LHCN-M2 (cell line): ENCODE measurements at places on chromosomes 13 and 19. TPM values are rescaled to one million over a fixed set of nuclear protein-coding genes. Genes with fewer than 3 reads are reported as not detected.

Gene EPS8L1
- 2.0 and 2.2 TPM in 2 replicates for total RNA-seq

Gene SLC15A1
- not detected in 2 replicates for total RNA-seq

Gene THSD8
- total RNA-seq, result not detected in 2 replicates

Gene ZFR2
- total RNA-seq, result not detected in 2 replicates

Gene SIAH3
- total RNA-seq, result not detected in 2 replicates

Gene TEX101
- not detected in 2 replicates for total RNA-seq

Gene PGLYRP1
- not detected in 2 replicates for total RNA-seq

Gene PROZ
- total RNA-seq, result not detected in 2 replicates

Gene PABPC3
- not detected in 2 replicates for total RNA-seq

Gene NR2F6
- 60.0 and 72.7 TPM in 2 replicates for total RNA-seq

Gene ETV2
- total RNA-seq, result 0.46 and 1.5 TPM in 2 replicates

Gene C1QTNF9B
- total RNA-seq, result not detected in 2 replicates

Gene RPS16
- total RNA-seq, result 159 and 209 TPM in 2 replicates

Gene ZNF729
- total RNA-seq, result not detected in 2 replicates

Gene LYPD3
- 0.17 TPM in 1 of 2 replicates, not detected in the other for total RNA-seq

Gene OR7D2
- total RNA-seq, result 0.17 TPM in 1 of 2 replicates, not detected in the other

Gene KRTDAP
- total RNA-seq, result not detected in 2 replicates

Gene SLC6A16
- total RNA-seq, result 0.11 TPM in 1 of 2 replicates, not detected in the other

Gene NXNL1
- not detected in 2 replicates for total RNA-seq

Gene ZNF101
- 5.5 and 10.6 TPM in 2 replicates for total RNA-seq

Gene LGALS7B
- total RNA-seq, result not detected in 2 replicates

Gene EVI5L
- total RNA-seq, result 19.5 and 21.5 TPM in 2 replicates

Gene IGFLR1
- total RNA-seq, result 5.1 and 11.7 TPM in 2 replicates

Gene NRTN
- not detected in 2 replicates for total RNA-seq

Gene PTGIR
- not detected in 2 replicates for total RNA-seq

Gene TICAM1
- 2.9 and 3.5 TPM in 2 replicates for total RNA-seq
